CD4-positive, alpha-beta T cell treated with Interleukin-1 beta for 1 hour (primary cell): ENCODE measurements at places on chromosomes 5 and 9.

GRCh38 chr9:118295413-118295812 lies 591.2 kb downstream of the TLR4 start:
- no peak for DNase-seq

GRCh38 chr5:177607452-177608192 lies 7.7 kb downstream of the B4GALT7 start:
- peak; percentile 69 for DNase-seq

- DNase-seq = no peak
These were observed 294.8 kb downstream of the DNAH5 start for GRCh38 chr5:13649656-13650055.

DNA sequence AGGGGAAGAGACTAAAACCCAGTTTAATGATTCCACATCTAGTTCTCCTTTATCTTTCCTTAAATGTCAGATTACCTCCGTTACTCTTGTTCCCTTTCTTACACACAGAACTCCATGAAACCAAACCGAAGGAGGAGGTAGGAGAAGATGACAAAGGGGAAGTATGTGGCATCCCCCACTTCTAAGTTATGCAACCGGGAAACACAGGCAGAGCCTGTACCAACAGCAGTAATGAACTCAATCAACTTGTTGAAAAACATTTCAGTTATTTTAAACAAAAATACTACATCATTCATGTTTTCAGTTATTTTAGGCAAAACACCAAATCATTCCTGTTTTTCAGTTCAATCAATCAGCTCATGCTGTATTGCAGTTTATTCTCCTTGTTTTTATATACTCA lies 101.8 kb downstream of the PCSK1 start:
- DNase-seq = no peak

DNA sequence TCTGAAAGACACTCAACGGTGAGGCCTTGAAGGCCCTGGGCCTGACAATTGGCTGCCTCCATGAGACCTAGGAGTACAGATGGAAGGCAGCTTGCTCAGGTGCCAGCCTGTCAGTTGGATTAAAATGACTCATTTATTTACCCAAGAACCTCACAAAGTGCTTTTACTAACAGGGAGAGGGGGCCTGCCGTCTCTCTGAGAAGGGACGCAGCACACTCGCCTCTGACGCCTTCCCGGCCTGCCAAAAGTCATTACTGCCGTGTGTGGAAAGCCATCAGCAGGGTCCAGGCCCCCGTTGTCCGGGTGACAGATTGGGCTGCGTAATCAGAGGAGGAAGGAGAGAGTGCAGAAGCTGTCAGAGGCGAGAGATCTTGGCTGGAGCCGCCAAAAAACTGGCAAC lies 32.4 kb downstream of the DDX31 start:
- DNase-seq = no peak

GRCh38 chr5:132206782-132207181 lies 20.9 kb downstream of the P4HA2 start:
- DNase-seq = no peak

DNA sequence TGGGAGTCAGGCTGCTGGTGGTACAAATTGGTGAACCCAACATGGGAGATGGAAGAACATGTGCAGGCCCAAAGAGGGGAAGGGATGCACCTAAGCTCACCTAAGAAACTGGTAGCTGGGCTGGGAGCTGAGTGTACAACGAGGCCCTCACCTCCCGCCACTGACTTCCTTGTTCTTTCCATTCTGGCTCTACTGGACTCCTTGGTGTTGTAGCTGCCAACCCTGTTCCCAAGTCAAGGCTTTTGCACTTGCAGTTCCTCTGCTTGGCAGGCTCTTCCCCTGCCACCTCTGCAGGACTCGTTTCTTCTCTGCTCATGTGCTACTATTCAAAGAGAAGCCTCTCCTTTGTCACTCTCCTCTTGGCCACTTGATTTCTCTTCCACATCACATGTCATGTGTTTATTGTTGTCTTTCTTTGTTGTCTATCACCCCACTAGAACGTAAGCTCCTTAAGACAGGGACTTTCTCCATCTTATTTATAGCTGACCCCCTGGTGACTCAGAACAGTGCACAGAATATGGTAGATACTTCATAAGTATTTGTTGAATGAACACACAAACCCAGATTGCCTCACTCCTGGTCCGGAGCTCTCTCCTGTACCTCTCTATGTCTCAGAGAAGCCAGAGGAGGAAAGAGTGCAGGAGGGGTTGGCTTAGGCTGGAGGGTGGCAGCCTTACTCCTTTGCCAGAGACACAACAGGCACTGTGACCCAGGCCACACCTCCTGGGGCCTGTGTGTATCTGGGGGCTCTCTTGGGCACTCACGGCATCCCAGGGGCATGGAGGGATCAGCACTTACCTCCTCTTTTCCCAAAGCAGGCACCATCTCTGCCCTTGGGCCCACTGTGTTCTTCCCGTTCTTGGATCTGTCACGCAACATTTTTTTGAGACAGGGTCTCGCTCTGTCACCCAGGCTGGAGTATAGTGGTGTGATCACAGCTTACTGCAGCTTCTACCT lies 5.2 kb upstream of the SPINK4 start:
- no peak for DNase-seq

- peak; percentile 51 for DNase-seq
These were observed 8.6 kb downstream of the HAVCR2 start for GRCh38 chr5:157100140-157100679.

GRCh38 chr9:123865226-123866000 lies 64.5 kb downstream of the DENND1A start:
- no peak for DNase-seq

- peak; percentile 72 for DNase-seq
These were observed 19.6 kb upstream of the TMEM252 start for GRCh38 chr9:68560071-68560844.

DNA sequence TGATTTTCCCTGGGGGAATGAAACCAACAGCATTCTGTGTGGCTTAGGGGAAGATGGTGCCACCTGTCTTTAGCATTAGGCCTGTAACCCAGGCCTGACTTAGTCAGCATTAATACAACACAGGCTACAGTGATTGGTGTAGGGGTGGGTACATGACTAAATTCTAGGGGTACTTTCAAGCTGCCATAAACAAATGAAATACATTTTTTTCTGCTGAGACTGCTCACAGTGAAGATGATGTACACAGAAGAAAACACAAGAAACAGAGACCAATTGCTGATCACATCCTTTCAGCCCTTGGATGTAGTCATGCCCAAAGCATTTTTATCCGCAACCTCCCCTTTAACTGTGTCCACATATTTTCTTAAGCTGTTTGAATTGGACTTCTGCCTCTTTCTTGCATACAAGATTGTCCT lies 527.2 kb downstream of the KCTD16 start:
- no peak for DNase-seq

DNA sequence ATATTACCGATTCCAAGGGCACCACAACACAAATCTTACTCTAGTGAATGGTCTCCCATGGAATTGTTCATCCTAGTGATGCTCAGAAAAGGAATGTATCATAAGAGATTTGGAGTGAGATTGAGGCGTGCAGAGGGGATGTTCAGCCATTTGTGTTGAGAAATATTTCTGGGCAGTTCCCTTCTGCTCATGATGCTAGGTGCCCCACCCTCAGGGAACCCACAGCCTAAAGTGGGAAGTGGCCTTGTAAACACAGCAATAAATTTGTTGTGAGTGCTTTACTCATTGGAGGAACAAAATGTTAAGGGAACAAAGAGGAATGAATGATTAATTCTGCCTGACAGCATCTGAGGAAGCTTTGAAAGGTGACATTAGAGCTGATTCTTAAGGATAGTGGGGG lies 129.9 kb downstream of the TLE4 start:
- peak; percentile 59 for DNase-seq

GRCh38 chr5:94707359-94707758 lies 88.9 kb downstream of the SLF1 start:
- no peak for DNase-seq

DNA sequence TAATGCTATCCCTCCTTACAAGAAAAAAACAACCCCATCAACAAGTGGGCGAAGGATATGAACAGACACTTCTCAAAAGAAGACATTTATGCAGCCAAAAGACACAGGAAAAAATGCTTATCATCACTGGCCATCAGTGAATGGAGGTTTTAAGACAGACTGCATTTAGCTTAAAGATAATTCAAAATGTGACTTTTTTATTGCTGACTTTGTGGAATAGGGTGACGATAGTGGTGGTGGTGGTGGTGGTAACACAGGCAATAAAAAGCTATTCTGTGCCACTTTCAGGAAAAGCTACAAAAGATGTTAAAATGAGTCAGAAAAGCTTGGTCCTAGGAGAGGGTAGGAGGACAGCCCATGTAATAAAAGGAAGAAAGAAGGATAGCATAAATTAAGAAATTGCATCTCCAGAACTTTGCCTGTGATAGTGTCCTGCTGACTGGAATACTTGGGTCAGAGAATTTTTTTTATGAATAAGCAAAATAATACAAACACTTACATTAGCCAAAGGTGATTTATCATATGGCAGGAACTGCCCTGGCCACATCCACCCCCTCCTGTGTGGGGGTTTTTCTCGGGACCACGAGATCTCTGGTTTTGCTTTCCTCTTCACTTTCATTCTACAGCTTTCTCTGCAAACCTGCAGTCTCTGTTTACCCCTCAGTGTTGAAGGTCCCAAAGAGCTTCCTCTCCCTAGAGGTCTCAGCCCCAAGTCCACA lies 186.7 kb downstream of the DRD1 start:
- DNase-seq = no peak

GRCh38 chr9:90772386-90772785 lies 29.2 kb upstream of the SYK start:
- no peak for DNase-seq

GRCh38 chr9:14433351-14434157 lies 119.6 kb upstream of the NFIB start:
- DNase-seq = no peak

- no peak for DNase-seq
These were observed 32.5 kb upstream of the RNU6ATAC start for GRCh38 chr9:134196911-134197310.

GRCh38 chr9:6106711-6107339 lies 91.4 kb upstream of the RANBP6 start:
- DNase-seq = no peak

DNA sequence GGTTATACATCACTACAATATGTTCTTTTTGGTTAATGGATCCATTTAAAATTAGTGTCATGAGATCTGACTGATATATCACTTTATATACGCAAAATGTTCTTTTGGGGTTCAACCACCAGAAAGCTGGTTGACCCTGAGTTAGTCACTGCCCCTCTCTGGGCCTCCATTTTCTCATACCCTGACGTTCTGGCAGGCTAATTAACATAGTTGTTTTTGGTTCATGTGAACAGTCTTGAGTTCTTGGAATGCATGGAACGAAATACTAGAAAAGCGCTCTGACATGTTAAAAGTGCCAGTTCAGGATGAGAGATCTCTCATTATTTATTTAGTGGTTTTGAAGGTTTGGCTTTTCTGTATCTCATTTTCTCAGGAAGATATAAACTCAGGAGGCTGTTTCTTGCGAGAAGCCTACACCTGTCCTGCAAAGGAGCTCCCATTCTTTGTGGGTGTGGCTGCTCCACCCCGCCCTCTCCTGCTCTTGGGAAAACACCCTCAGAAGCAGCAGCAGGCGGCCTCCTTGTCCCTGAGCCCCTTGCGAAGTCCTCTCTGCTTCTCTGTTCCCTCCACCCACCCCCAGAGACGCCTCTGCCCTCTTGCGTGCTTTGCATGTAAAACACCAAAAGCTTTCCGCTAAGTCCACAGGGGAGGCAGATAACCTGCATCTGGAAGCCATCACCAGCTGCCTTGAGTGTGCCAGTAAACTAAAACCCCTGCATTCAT lies 302.4 kb upstream of the PANK3 start:
- DNase-seq = no peak

DNA sequence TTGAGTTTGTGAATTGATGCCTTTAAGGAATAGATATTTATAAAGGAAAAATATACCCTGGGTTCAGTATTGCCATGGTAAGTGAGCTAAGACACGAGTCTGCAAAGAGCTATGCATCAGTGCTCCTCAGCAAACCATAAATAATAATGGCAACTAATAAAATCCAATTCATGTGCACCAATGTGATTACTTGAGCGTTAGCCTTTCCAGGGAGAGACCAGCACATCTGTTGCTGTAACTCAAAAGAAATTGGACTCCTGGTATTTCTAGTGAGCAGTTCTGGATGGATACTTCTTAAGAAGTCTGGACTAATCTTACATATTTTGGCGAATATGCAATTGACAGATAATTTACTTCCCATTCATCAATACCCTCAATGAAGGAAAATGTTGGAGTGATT lies 373.3 kb downstream of the ARHGEF28 start:
- no peak for DNase-seq

DNA sequence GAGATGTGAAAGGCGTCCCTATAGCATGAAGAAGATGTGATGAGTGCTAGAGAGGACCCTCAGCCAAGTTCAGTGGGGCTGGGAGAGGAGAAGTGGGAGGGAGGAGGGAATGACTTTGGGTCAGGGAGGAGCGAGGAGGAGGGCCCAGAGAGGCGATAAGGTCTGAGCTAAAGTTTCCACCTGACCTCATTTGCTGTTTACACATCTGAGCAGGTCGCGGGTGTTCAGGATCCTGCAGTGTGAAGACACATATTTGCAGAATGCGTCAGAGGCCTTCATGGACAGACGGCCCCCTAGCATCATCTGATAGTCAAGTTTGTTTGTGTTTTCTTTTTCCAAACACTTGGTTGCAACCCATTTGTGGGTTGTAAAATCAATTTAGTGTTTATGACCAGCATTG lies 18.9 kb upstream of the IGFBPL1 start:
- DNase-seq = no peak

DNA sequence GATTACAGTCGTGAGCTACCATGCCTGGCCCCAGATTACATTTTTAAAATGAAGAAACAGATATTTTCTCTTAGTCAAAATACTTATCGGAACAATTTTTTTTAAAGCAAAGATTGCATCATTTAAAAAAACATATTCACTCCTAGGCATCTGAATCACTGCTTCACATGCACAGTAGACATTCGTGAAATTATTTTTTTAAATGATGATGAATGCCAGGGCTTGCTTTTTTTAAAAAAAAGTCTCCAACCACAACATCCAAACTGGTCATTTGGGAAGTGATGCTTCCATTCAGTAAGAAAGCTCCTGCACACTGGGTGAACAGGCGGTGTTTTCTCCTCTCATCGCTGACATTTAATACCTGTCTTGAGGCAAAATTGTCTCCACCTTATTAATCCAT lies 223.0 kb upstream of the DMRT1 start:
- no peak for DNase-seq

DNA sequence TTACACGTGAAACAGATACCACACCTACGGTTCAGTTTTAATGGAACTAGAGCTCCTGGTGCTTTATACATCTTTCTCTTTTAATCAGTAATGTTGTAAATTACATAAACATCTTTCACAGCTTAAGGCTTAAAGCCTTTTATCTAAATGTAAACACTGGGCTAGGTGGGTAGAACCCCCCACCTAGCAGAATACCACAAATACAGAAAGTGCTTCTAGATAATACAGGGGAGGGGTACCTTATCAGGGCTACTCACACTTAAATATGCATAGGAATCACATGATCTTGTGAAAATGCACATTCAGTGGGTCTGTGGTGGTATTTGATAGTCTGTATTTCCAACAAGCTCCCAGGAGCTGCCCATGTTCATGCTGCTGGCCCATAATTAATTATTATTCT lies 256.4 kb upstream of the TARS1 start:
- DNase-seq = no peak

GRCh38 chr9:6876195-6876894 lies 118.6 kb downstream of the KDM4C start:
- no peak for DNase-seq
